ENCODE measurements at places on chromosomes 7 and 10.

- DNase-seq, result no peak
Measured at GRCh38 chr10:117680601-117681000, 138.1 kb downstream of the EMX2 start.

- DNase-seq, result no peak
Measured at GRCh38 chr7:23246555-23246954, at the start of gene GPNMB. Gene GPNMB (plus strand): TSS chr7:23246775. CDS start chr7:23246858, 83 bp downstream.

GRCh38 chr10:130455111-130455695, 319.0 kb downstream of the GLRX3 start:
- DNase-seq, result no peak

DNA sequence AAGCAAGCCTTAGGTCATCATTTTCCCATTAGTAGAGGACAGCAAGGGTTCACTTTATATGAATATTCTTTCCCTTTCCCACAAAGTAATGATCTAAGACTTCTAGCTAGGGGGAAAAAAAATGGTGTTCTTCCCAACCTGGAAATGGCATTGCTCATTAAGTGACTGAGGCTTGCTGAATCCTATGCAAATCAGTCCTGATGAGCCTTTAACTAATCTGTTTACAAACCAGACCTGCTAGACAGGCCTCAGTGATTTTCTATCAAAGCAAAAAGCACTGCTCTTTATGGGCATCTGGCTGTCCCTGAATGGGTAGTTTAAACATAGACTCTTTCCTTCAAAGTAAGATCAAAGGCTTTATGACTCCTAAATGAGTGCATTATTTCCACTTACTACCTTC, 146.3 kb downstream of the HIBADH start:
- no peak for DNase-seq

GRCh38 chr10:14186245-14186644, 144.5 kb downstream of the FRMD4A start:
- DNase-seq, result peak; percentile 1

- peak; percentile 70 for DNase-seq
Measured at GRCh38 chr10:45464958-45465567, 91.0 kb downstream of the ALOX5 start.

- no peak for DNase-seq
Measured at GRCh38 chr7:24617957-24618616, 44.8 kb downstream of the PALS2 start.

DNA sequence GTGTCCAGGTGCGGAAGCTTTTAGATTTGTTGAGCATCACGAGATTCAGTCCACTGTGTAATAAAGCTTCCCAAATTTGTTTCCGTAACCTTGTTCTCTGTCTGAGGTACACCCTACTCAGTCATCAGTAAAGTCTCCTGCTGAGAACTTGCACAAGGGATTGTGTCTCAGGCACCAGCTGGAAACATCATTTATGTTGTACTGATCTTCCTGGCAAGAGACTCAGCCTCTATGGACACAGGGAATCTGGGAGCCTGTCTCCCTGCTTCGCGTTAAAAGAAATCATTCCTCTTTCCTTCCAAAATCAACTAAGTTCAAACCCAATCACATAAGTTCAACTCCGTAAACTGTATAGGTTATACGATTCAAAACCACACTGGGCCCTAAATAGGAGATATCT, 336.8 kb downstream of the GPR37 start:
- DNase-seq, result no peak

GRCh38 chr10:124106241-124106879, 13.0 kb upstream of the CHST15 start:
- DNase-seq, result no peak

GRCh38 chr7:63968629-63969028, 30.0 kb upstream of the ZNF722 start:
- DNase-seq, result no peak
